ENCODE measurements at places on chromosomes 16 and 17.

- no peak for DNase-seq
Observed at GRCh38 chr17:37605081-37605480, 4.1 kb downstream of the SYNRG start.

DNA sequence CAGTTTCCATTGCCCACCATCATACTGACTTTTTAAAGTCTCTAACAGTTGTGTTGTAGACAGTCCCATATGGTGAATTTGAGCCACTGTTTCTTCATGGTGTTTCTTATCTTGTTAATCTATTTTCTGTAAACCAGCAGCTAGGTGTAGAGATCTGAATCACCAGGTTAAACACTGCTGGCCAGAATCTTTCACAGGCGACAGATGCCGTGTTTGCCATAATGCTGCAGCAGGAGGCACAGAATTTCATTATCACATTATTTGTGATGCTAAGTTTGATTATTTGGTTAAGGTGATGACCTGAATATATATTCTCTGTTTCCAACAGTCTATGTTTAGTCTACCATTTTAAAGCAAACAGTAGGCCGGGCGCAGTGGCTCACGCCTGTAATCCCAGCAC is 11.5 kb upstream of the CNGB1 start:
- no peak for DNase-seq

GRCh38 chr16:54506214-54506580 is 219.6 kb upstream of the IRX3 start:
- no peak for DNase-seq

GRCh38 chr16:49739381-49739780 is 116.5 kb downstream of the ZNF423 start:
- no peak for DNase-seq

GRCh38 chr17:57872536-57872935 is 22.7 kb upstream of the MRPS23 start:
- no peak for DNase-seq

DNA sequence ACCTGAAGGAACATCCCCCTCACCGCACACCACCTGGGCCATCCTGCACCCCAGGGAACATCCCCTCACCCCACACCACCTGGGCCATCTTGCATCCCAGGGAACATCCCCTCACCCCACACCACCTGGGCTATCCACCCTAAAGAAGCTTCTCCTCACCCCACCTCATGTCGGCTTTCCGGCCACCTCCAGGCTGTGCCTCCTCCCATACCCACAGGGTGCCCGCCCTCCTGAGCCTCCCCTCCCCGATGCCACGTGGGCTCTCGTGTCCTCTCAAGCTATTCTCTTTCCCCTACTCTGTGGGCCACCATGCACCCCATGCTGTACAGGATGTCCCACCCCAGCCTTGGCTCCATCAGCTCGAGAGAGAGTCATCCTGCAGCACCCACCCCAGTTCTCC is 18.0 kb downstream of the MYLK3 start:
- DNase-seq = no peak

DNA sequence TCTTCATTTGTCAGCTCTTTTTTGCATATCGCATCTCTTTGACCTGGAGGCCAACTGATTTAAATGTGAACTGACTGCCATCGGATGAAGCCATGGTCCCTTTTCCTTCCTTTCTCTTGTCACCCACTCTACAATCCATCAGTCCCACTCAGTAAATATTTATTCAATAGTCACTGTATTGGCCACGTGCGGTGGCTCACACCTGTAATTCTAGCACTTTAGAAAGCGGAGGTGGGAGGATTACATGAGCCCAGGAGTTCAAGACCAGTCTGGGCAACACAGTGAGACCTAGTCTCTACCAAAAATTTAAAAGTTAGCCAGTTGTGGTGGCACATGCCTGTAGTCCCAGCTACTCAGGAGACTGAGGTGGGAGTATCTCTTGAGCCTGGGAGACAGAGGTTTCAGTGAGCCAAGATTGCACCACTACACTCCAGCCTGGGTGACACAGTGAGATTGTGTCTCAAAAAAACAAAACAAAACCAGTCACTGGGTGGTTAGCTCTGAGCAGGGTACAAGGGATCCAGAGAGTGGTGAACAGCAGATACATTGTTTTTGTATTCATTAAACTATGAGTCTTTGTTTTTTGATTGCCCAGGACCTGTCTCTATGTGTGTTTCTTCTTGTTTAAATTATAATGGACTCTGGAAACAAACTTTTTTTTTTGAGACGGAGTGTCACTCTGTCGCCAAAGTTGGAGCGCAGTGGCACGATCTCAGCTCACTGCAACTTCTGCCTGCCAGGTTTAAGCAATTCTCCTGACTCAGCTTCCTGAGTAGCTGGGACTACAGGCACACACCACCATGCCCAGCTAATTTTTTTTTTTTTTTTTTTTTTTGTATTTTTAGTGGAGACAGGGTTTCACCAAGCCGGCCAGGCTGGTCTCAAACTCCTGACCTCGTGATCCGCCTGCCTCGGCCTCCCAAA is 6.9 kb downstream of the PHAF1 start:
- no peak for DNase-seq

GRCh38 chr17:78106211-78106610 is 22.3 kb downstream of the TMC6 start:
- no peak for DNase-seq

- no peak for DNase-seq
Observed at GRCh38 chr17:11638700-11639265, 40.5 kb downstream of the DNAH9 start.

DNA sequence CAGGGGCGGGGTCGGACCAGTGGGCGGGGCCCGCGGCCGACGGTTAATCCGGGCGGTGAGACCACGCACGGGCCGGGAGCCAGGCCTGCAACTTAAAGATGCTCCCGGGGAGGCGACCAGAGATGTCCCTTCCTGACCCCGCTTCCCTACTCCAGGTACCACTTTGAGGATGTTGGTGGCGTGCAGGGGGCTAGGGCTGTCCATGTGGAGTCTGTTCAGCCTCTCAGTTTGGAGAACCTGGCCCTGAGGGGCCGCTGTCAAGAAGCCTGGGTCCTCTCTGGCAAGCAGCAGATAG is 580 bp downstream of the RANGRF start:
- DNase-seq = no peak

- no peak for DNase-seq
Observed at GRCh38 chr17:55224746-55225145, 40.0 kb upstream of the HLF start.

GRCh38 chr17:48738424-48738802 is 9.9 kb upstream of the HOXB13 start:
- no peak for DNase-seq

DNA sequence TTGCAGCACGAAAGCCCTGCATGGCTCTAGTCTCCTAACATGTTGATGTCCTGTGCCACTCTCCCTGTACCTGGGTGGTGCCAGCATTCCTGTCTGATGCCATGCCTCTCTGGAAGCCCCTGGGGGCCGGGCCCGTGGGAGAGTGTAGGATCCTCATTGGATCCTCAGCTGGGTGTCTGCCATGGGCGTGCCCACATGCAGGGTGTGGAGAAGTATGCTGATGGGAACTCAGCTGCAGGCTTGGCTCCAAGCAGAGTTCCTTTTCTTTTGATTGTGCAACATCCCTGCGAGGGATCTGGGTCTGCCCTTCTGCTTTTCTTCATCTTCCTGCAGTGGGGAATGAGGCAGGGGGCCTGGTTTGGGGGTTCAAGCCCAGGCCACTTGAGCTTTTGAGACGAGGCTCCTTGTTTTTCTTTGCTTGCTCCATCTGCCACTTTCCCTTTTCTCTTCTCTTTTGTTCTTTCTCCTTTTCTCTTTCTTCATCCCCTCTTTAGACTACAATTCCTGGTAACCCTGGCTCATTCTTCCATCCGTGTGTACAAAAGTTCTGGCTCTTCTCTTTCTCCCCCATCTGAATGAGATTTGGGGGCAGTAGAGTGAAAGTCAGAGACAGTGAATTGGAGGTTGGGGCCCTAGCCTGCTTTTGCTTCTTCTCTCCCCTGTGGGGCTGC is 32.9 kb downstream of the KSR1 start:
- no peak for DNase-seq

GRCh38 chr17:40846515-40847144 is 20.4 kb downstream of the KRT12 start:
- DNase-seq = peak; percentile 3

DNA sequence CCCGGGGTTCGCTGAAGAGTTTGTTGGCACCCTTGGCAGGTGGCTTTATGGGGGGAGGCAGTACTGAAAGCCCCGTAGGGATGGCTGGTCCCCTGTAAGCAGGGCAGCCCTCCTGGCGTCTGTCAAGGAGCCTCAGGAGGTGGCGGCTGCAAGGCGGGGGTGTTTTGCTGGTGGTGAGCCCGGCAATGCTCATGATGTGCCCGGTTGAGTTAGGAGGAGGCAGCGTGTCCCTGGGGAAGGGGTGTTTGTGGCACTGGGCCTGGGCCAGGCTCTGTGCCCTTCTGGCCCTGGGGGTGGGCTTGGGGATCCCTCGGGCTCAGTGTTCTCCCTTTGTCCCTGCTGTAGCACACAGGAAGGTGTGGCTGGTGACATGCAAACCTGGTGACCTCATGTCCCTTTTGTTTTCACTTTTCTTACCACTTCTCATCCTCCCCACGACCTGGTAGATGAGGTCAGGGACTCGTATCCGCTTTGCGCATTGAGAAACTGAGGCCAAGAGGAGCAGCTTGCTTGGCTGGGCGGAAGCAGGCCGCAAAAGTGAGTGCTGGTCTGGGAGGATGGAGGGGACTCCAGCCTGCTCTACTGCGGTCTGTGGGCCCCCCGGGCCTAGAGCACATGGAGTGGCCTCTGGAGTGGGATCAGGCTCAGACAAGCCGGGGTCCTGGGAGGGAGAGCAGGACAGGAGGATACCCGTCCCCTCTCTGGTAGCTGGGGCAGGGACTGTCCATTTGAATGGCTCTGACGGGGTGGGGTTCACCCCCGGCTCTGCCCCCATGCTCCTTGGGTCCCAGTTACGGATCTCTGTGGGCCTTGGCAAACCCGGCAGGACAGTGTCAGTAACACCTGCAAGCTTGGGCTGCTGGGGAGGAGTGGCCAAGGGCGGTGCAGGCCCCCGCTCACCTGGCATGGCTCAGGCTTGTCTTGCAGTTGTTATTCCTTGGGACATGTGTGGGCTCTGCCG is 2.2 kb downstream of the SNN start:
- no peak for DNase-seq

GRCh38 chr16:73955702-73956101 is 340.9 kb upstream of the PSMD7 start:
- DNase-seq = no peak

- no peak for DNase-seq
Observed at GRCh38 chr17:50331085-50331791, 14.7 kb upstream of the XYLT2 start.

DNA sequence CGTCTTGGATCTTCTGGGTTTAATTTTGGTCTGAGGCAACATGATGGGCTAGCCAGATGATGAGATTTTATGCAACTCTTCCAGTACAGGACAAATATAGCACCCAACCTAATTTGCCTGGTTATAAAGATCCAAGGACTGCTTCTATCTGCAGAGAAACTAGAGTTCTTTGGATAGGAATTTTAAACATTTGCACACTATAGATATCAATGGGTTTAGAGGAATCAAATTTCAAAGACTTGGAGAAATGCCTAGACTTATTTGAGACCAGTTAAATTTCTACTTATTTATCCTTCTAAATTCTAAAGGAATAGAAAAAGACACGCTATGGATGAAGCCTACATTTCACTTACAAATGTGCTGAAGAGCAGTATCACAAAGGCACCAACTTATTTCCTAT is 12.6 kb downstream of the PMFBP1 start:
- peak; percentile 17 for DNase-seq

- no peak for DNase-seq
Observed at GRCh38 chr16:75264999-75265910, 13.8 kb upstream of the BCAR1 start.

DNA sequence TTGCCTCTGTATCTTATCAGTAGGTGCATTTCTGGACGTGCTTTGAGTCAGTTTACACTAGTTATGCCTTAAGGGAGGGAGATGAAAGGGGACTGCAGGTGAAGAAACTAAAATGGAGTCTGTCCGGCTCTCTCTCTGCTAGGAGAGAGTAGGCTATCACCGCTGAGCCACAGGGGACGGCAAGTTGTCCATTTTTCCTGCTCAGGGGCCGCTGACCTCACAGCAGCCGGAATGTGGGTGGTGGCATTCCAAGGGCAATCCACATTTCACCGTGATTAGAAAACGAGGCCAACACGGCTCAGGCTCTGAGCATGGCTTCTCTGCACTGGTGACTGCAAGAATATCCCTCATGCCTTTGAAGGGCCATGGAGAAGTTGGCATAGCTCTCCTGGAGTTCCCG is 19.0 kb upstream of the KLHDC4 start:
- no peak for DNase-seq

DNA sequence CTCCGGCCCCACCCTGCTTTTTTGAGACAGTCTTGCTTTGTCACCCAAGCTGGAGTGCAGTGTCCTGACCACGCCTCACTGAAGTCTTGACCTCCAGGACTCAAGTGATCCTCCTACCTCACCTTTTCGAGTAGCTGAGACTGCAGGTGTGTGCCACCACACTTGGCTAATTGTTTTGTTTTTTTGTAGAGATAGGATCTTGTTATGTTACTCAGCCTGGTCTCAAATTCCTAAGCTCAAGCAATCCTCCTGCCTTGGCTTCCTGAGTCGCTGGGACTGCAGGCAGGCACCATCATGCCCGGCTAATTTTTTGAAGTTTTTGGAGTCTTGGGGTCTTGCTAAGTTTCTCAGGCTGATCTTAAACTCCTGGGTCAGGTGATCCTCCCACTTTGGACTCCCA is 206.7 kb downstream of the SHISA9 start:
- DNase-seq = no peak

DNA sequence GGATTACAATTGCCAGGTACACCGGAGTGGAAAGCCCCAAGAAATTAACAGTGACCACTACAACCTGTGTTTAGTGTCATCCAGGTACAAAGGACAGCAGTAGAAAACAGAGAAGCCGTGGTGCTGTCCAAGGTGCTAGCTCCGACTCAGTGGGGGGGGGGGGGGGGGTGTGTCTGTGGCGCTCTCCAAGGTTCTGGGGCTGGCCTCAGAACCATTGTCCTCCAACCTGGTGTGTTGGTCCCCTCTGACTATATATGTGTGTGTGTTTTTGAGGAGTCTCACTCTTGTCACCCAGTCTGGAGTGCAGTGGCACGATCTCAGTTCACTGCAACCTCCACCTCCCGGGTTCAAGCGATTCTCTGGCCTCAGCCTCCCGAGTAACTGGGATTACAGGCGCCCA is 5.8 kb upstream of the ZNF23 start:
- peak; percentile 37 for DNase-seq

DNA sequence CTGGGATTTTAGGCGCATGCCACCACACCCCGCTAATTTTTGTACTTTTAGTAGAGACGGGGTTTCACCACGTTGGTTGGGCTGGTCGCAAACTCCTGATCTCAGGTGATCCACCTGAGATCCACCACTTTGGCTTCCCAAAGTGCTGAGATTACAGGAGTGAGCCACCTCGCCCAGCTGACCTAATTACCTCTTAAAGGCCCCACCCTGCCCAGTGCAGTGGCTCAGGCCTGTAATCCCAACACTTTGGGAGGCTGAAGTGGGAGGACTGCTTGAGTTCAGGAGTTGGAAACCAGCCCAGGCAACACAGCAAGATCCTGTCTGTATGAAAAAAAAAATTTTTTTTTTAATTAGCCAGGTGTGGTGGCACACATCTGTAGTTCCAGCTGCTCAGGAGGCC is 2.9 kb upstream of the COASY start:
- no peak for DNase-seq
